ENCODE measurements at places on chromosomes 6 and 20.

- no peak for DNase-seq
Measured at GRCh38 chr6:38495922-38496635, 143.7 kb downstream of the BTBD9 start.

- no peak for DNase-seq
Measured at GRCh38 chr20:46670228-46670584, 18.9 kb upstream of the SLC13A3 start.

GRCh38 chr20:16939051-16939450 is 190.9 kb downstream of the OTOR start:
- no peak for DNase-seq

DNA sequence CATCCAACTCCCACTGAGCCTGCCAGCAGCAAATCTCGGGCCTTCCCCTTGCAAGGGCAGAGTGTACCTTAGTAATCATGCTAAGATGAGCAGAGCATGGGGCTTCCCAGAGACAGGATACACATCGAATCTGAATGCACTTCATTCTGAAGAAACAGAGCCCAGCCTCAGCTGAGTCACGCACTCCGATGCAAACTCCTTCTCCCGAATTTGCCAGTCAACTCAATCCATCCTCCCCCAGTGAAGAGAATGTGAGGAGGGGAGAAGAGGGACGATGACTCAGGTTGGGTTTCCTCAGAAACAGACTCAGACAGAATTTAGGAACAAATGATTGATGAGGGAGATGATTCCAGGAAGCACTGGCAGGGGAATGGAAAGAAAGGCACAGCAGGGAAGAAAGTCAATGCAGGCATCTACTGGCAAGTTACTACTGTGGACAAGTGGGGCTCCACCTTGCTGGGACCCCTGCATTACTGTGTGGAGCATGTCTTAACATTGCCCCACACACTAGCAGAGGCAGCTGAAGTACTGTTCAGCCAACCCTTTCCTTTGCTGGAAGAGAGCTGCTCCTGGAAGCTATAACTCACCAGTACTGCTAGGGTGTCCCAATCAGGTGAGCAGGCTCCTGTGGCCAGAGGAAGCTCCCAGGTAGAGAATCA is 251.6 kb downstream of the ADGB start:
- no peak for DNase-seq

- no peak for DNase-seq
Measured at GRCh38 chr6:33755070-33755869, 8.6 kb upstream of the IP6K3 start.

- DNase-seq: no peak
Measured at GRCh38 chr6:73081955-73082354, 143.3 kb downstream of the KHDC1L start.

DNA sequence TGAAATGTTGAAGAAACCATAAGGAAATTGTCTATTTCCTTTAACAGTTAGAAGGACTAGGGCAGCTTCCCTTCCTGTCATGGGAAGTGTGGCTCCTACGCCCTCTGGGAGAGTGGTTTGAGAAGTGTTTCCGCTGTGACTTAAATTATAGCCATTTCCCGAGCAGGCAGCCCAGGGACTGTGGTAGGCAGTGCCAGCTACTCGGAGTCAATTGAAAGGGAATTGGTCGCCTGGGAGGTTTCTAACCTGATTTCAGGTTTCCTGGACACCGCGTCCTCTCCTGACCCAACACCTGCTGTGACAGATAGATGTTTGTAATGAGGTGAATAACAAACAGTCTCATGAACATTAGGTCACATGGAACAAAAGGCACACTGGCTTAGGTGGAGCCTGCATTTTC is 256.1 kb upstream of the PLCB4 start:
- no peak for DNase-seq

- no peak for DNase-seq
Measured at GRCh38 chr6:5941188-5941587, 65.5 kb downstream of the NRN1 start.

DNA sequence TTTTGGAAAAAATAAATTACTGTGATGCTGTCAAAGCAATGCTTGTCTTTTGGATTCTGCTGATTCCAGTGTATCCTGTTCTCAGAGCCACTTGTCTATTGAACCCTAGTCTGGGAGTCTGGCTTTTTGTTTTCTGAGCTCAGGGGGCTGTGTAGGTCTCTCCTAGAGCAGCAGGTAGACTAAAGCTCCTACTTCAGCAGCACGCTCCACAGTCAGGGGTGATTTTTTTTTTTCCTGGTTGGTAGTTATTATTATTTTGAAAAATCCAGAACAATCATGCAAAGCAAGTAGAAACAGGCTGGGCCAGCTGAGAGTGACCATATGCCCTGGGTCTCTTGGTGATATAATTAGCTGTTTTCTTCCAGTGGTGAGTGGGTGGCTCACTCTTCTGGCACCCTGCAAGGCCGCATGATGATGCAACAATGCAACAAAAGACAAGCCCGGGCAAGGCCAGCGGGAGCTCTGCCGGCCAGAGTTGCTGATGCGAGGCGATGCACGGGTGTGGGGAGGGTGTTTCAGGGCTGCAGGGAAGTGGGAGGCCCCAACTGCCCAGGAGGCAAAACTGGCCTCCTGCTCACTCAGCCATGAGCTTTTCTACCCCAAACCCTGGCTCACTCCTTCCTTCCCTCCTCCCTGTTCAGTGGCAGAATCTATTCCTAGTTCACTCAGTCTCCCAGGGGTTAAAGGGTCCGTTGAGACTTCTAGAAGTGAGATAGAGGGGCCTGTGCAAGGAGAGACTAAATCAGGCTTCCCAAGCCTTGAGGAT is 11.5 kb upstream of the CDKN1A start:
- DNase-seq: no peak

- DNase-seq: no peak
Measured at GRCh38 chr6:40907198-40907701, 131.8 kb downstream of the UNC5CL start.

DNA sequence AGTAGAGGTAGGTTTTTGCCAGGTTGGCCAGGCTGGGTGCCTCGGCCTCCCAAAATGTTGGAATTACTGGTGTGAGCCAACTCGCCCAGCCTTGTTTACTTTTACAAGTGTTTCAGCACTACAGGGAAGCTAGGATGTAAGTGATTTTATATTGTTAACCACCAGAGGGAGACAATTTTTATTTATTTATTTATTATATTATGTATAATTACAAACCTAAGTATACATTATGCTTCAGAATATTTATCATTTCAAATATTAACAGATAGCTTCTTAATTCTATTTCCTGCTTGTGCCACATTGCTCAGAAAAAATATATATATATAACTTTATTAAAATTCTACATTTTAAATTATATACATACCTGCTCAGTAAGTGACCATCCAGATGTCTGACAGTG is 9.8 kb downstream of the MMUT start:
- DNase-seq: no peak

DNA sequence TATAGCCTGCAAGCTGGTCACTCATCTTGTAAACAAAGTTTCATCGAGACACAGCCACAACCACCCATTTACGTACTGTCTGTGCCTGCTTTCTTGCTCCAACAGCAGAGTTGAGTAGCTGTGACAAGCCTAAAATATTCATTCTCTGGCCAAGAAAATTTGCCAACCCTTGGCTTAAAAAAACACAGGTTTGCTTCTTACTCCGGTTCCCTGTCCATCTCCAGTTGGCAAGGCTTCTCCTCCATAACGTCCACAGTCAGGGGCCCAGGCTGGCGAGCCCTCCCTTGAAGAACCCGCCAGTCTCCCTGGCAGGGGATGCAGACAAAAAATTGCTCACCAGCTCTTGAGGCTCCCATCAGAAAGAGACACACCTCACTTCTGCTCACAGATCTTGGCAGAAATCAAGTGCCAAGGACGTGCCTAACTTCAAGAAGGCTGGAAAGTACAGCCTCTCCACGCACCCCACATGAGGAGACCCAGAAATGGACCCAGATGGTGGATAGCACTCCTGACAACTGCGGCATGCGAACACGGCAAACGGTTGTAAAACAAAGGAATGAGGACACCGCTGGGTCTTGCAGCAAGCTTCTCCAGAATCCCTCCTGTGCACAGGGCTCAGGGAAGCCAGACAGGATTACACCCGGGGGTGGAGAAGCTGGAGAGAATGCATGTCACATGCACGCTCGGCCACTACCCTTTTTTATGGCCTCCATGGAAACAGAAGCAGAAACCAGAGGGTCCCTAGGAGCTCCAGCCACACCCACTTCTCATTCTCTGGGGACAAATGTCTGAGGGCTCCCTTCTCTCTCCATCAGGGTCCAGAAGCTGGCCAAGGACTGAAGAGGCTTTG is 59.8 kb upstream of the SIRPA start:
- no peak for DNase-seq

DNA sequence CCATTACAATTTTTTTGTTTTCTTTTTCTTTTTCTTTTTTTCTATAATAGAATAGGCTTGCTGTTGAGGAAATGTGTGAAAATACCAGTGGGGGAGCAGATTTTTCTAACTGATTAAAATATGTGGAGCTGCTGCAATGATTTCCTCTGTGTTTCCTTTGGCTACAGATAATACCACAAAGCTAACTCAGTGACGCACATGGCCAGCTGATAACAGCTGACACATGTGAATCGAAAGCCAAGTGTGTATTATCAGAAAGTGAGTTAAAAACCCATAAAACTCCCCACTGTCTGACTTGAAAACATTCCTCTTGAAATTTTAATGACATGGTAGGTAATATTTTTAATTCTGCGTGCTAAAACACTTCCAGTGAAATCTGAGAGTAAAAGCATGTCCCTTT is 70.8 kb upstream of the AHI1 start:
- peak; percentile 4 for DNase-seq

GRCh38 chr6:157228426-157229131 is 94.7 kb downstream of the TMEM242 start:
- DNase-seq: no peak

- DNase-seq: no peak
Measured at GRCh38 chr6:39791850-39792539, at the start of gene DAAM2. Gene DAAM2 (plus strand): TSS chr6:39792376. CDS start chr6:39856303, 63,927 bp downstream.

- DNase-seq: no peak
Measured at GRCh38 chr20:32052090-32052777, at the start of gene HCK. Gene HCK (plus strand): TSS chr20:32052242.

GRCh38 chr20:12413116-12413515 is 495.4 kb downstream of the BTBD3 start:
- DNase-seq: no peak

DNA sequence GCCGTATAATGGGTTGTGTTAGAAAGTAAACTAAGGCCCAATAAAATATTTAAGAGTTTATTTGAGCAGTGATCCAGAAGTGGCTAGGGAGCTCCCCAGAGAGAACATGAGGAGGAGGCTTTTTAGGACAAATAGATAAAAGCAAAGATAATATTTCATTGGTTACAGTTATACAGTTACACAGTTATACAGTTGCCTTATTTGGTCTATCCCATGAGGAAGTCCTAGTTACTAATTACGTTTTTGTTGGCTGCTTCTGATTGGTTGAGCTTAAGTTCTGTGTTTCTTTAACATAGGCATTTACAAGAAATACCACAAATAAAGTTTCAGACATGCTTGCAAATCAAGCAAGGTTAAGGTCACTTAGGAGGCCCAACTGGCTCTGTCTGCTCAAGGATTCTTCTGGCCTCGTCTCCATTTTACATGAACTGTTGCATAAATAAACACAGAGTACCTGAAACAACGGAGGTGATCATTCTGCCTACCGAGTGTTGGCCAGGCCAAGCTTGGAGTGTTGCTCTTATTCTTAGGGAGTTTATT is 7.0 kb downstream of the UBD start:
- peak; percentile 50 for DNase-seq

GRCh38 chr6:106614592-106615257 is 14.6 kb downstream of the RTN4IP1 start:
- DNase-seq: no peak

- no peak for DNase-seq
Measured at GRCh38 chr6:152598901-152599537, 38.1 kb downstream of the SYNE1 start.

DNA sequence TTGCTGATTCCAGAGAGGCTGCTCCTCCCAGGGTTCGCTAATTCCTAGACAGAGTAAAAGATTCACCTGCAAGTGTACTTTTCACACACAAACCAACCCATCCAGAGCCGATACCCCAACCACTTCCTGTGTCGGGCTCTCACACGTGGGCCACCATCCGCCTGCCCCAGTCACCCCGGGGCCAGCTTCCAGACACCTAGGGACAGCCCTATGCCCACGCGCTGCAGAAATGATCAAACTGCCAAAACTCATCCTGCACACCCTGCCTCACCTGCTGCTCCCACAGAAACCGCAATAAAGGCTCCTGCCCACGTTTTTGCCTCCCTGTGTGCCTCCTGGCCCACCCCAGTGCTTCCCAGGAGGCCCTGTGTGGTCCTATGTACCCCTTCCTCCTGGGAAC is 59.5 kb downstream of the PSMG4 start:
- peak; percentile 40 for DNase-seq

DNA sequence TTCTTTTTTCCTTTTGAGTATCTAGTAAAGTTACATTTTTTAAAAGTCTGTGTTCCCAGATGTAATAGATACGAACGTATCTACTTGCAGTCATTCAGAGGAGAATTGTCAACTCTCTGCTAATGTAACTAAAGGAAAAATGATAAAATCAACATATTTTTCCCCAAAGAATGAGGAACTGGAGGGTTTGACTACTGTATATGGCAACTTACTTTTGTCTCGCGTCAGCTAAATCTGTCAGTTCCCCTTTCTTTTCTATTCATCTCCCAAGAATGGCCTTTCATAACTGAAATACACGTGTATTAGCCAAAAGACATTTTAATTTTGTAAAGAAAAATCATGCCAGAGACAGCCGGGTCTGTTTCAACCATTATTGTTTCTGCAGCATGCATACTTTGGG is 5.4 kb downstream of the EYA2 start:
- no peak for DNase-seq

DNA sequence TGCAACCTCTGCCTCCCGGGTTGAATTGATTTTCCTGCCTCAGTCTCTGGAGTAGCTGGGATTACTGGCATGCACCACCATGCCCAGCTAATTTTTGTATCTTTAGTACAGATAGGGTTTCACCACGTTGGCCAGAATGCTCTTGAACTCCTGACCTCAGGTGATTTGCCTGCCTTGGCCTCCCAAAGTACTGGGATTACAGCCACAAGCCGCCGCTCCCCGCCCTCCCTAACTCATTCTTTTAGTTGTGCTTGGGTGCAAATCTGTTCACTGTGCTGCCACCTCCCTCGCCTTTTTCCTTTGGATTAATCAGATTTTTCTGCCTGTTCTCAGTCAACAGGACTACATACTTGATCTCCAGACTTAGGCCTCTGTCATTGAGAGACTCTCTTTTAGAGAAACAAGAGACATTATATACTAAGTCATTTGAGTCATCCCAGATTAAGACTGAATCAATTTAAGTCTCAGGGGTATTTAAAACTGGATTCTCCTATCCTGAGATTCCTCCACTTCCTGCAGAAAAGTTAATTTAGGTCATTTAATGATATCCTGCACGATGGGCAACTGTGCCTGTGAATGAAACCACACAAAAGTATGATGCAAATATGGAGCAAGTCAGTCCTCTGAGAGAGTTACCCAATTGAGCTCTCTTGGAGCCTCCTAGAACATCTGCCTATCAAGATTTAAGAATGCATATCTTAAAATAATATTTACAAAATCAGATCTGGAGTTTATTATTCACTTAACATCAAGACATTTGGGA is 136.1 kb upstream of the THEMIS start:
- DNase-seq: no peak

DNA sequence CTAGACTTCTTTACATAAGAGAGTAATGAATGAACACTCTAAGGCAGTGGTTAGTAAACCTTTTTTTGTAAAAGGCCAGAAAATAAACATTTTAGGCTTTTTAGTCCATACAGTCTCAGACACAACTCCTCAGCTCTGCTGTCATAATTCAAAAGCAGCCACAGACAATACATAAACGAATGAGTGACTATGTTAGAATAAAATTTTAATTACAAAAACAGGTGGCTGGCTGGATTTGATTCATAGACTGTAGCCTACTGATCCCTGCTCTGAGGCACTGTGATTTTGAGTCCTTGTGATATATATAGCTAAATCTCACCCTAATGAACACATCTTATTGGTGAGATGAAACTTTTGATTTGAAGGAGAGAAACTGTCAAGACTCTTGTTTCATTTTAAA is 155.1 kb downstream of the AIG1 start:
- DNase-seq: no peak

Measured in CD4-positive, alpha-beta T cell treated with Interleukin-6 at 100 ng/mL for 8 hours (primary cell).